ENCODE measurements at places on chromosomes 6 and 20.

DNA sequence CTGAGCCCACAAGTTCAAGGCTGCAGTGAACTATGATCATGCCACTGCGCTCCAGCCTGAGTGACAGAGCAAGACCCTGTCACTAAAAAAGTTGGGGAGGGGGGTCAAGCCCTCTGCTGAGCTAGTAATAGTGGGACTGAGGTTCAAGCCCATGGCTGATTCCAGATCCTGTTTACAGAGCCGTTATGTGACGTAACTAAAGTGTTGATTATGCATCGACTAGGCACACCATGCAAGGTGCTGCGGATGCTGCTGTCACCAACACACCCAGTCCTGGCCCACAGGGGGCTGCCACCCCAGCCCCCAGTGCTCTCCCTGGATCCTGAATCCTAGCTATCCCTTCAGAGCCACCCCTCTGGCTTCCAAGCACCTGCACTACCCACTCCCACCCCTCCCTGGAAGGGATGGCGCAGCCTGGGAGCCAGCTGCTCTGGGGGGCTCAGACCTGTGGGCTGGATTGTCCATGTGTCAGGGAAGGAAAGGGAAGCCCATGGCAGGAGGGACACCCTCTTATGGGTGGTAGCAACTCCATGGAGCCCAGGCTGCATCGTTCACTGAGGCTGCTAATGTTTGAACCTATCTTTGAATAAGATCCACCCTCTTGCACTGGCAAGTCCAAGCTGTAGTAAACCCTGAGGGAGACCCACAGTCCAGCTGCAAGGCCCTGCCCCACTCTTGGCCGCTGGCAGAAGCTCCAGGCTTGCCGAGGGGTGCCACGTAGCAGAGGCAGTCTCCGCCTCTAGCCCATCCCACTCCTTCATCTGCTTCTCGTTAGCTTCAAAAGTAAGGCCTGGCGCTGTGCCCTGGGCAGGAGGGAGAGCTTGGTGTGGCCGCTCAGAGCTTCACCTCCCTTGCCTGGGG lies 95.0 kb downstream of the SNX5 start:
- DNase-seq: peak; percentile 55
- H3K27ac ChIP-seq: peak overlapping the region; percentile 59
- no peaks in the 10 kb centered on the region for H3K36me3 ChIP-seq

DNA sequence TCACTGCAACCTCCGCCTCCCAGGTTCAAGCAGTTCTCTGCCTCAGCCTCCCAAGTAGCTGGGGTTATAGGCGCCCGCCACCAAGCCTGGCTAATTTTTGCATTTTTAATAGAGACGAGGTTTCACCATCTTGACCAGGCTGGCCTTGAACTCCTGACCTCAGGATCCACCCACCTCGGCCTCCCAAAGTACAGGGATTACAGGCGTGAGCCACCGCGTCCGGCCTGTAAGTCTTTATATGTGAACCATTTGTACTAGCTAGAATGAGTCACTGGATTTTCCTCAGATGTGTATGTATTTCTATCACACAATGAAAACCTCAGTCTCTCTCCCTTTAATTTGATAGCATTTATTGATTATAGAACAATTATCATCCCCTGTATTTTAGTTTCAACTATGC lies 34.0 kb downstream of the ITCH start:
- peaks cover 14% of the 10 kb centered on the region for H3K4me1 ChIP-seq
- no peak overlapping the region for H3K4me3 ChIP-seq
- H3K27ac ChIP-seq: no peak overlapping the region
- no peaks in the 10 kb centered on the region for H3K27me3 ChIP-seq
- DNase-seq: no peak

GRCh38 chr6:169556758-169557548 lies 144.9 kb downstream of the WDR27 start:
- H3K27ac ChIP-seq: no peak overlapping the region
- no peak for DNase-seq
- no peaks in the 10 kb centered on the region for H3K36me3 ChIP-seq
- no peaks in the 10 kb centered on the region for H3K27me3 ChIP-seq
- no peaks in the 10 kb centered on the region for H3K4me1 ChIP-seq
- no peak overlapping the region for H3K4me3 ChIP-seq

DNA sequence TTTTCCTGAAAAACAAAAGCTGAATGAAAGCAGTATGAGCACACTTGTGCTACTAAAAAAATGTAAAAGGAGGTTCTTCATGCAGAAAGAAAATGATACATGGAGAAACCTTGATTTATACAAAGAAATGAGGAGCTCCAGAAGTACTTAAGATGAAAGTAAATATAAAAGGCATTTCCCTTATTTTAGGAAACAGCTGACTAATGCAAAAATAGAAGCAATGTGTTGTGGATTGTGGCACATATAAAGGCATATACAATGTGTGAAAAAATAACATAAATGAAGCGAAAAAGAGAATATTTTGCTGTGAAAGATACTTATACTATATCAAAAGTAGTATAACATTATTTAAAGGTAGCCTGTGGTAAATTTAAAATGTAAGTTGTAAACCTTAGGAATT lies 41.2 kb upstream of the PHIP start:
- H3K4me1 ChIP-seq: no peaks in the 10 kb centered on the region
- H3K27me3 ChIP-seq: no peaks in the 10 kb centered on the region
- H3K36me3 ChIP-seq: no peaks in the 10 kb centered on the region
- no peak for DNase-seq
- no peak overlapping the region for H3K4me3 ChIP-seq
- H3K27ac ChIP-seq: no peak overlapping the region

DNA sequence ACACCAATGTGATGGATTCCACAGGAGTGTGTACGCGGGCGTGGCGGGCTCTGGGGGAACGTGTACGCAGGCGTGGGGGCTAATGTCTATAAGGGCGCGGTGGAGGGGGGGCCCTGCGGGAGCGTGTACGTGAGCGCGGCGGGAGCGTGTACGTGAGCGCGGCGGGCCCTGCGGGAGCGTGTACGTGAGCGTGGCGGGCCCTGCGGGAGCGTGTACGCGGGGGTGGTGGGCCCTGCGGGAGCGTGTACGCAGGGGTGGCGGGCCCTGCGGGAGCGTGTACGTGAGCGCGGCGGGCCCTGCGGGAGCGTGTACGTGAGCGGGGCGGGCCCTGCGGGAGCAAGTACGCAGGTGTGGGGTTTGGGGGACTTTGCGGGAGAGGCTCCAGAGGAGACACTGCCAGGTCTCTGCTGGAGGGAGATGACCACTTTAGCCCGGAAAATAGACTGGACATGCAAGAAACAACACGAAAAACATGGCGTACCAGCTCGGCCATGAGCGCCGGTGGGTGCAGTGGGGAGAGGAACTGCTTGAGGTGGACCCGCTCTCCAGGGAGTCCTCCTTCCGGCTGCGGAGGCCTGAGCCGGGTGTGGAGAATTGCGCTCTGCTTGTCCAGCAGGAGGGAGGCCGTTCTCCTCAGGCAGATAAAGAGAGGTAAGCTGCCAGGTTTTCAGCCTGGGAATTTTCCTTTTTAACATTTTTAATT lies 27.8 kb upstream of the SMOC2 start:
- no peak overlapping the region for H3K27ac ChIP-seq
- H3K4me3 ChIP-seq: no peak overlapping the region
- no peaks in the 10 kb centered on the region for H3K36me3 ChIP-seq
- peaks cover 15% of the 10 kb centered on the region for H3K4me1 ChIP-seq

DNA sequence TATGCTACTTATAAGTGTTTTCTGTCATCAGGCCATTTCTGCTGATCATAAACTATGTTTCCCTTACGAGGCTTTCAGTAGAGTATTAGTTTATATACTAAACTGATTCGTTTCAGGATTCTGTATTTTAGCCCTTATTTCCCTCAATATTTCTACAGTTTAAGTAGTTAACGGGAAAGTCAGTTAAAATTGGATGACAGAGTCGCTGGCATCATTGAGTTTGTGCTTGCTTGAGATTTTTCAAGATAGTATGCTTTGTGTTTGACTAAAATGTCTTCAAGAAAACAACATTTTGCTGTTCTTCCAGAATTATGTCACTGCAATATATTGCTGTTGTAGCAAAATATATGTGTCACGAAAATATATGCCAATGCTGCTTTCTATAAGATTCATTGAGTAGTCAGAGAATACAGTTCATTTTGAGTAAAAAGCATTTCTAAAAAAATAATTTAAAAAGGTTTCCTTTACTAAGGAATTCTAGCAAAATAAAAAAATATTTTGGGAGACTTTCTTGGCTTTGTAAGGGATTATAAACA lies 51.4 kb downstream of the NCOA7 start:
- H3K27me3 ChIP-seq: no peaks in the 10 kb centered on the region
- DNase-seq: no peak
- no peaks in the 10 kb centered on the region for H3K36me3 ChIP-seq
- H3K4me3 ChIP-seq: no peak overlapping the region
- no peaks in the 10 kb centered on the region for H3K4me1 ChIP-seq
- no peak overlapping the region for H3K27ac ChIP-seq

GRCh38 chr6:109800771-109801170 lies 109.7 kb downstream of the FIG4 start:
- H3K27me3 ChIP-seq: no peaks in the 10 kb centered on the region
- H3K36me3 ChIP-seq: peaks cover 14% of the 10 kb centered on the region
- H3K4me1 ChIP-seq: no peaks in the 10 kb centered on the region
- H3K27ac ChIP-seq: no peak overlapping the region
- no peak overlapping the region for H3K4me3 ChIP-seq

DNA sequence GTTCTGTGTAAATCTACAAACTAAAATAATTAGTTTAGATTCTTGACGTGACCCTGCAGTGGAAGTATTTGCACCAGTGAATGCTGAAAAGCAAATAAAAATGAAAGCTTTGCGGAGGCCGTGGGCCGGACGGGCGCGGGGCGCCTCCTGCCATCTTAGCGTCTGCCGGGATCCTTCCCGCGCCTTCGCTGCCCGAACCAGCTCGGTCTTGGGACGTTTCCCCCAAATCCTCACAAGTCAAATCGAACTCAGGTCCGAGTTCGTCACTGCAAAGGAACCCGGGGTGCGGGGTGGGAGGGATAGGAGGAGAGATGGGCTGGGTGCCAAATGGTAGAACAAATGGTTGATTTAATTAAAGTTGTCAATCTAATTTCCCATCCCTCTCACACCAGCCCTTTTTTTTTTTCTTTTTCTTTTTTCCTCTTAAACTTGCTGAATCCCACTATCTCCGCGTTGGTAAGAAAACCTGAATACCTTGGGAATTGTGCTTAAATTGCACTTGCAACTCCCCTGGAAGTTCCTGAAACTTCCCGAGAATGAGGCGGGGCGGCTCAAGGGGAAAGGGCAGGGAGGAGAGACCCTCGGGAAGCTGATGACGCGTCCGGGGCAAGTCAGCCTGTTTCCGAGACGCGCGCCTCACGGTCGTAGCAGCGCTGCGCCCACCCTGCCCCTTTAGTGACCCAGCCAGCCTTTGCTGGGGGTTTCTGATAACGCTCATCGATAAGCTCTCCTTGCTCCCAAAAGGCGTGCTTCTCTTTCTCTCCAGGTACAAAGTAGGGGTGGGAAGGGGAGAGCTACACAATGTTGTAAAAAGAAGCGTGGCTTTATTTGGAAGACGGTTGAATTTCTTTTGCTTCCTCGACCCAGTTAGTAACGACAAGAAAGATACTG lies 1.8 kb downstream of the GJA1 start:
- no peaks in the 10 kb centered on the region for H3K27me3 ChIP-seq
- no peaks in the 10 kb centered on the region for H3K36me3 ChIP-seq
- peak overlapping the region; percentile 67 for H3K4me3 ChIP-seq
- H3K4me1 ChIP-seq: peaks cover 10% of the 10 kb centered on the region

GRCh38 chr6:119986934-119987549 lies 637.5 kb upstream of the MAN1A1 start:
- H3K27me3 ChIP-seq: no peaks in the 10 kb centered on the region
- no peak overlapping the region for H3K27ac ChIP-seq
- no peak overlapping the region for H3K4me3 ChIP-seq
- H3K4me1 ChIP-seq: no peaks in the 10 kb centered on the region
- DNase-seq: no peak

- H3K27me3 ChIP-seq: no peaks in the 10 kb centered on the region
- no peaks in the 10 kb centered on the region for H3K36me3 ChIP-seq
- H3K27ac ChIP-seq: no peak overlapping the region
- no peak for DNase-seq
Measured at GRCh38 chr6:99187429-99187828, 162.0 kb downstream of the FAXC start.

DNA sequence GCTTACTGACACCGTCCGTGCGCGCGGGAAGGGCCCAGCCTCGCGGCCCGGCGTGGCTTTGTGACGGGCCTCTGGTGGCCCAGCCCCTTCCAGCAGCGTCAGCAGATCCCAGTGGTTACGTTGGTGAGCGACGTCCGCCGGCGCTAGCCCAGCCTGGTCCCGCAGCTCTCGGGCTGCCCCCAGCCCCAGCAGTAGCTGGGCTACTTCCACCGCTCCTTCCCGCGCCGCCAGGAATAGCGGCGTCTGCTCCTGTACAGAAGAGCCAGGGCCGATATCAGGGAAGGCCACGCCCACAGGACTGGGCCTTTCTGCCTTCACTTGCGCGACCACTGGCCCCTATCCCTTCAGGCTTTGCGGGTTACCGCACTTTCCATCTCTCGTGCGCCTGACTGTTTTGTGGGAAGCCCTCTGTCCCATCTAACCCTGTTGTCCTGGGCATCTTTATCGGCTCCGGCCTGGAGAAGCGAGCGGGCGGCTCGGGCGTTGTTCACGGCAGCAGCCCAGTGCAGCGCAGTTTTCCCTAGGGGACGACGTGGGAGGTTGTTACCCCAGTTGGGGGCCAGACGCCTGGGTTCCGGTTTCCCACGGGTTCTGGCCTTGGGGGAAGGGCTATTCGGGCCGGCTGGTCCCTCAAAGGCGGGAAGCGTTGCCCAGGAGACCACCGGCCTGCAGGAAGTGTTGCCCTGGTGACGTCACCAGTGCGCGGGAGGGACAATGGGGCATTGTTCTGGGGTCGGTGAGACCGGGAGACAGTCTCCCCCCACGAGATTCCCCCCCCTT lies 3.6 kb upstream of the GPSM3 start:
- peak; percentile 96 for DNase-seq
- peak overlapping the region; percentile 88 for H3K4me3 ChIP-seq
- peak overlapping the region; percentile 100 for H3K27ac ChIP-seq
- no peaks in the 10 kb centered on the region for H3K36me3 ChIP-seq
- peaks cover 14% of the 10 kb centered on the region for H3K4me1 ChIP-seq
- H3K27me3 ChIP-seq: no peaks in the 10 kb centered on the region

- H3K27me3 ChIP-seq: no peaks in the 10 kb centered on the region
- no peak overlapping the region for H3K4me3 ChIP-seq
- no peaks in the 10 kb centered on the region for H3K4me1 ChIP-seq
Measured at GRCh38 chr6:63295553-63296194, 24.1 kb downstream of the LGSN start.

- H3K27ac ChIP-seq: no peak overlapping the region
- H3K4me1 ChIP-seq: no peaks in the 10 kb centered on the region
- no peak overlapping the region for H3K4me3 ChIP-seq
- DNase-seq: no peak
- no peaks in the 10 kb centered on the region for H3K36me3 ChIP-seq
Measured at GRCh38 chr6:125844989-125845388, 54.2 kb downstream of the NCOA7 start.

DNA sequence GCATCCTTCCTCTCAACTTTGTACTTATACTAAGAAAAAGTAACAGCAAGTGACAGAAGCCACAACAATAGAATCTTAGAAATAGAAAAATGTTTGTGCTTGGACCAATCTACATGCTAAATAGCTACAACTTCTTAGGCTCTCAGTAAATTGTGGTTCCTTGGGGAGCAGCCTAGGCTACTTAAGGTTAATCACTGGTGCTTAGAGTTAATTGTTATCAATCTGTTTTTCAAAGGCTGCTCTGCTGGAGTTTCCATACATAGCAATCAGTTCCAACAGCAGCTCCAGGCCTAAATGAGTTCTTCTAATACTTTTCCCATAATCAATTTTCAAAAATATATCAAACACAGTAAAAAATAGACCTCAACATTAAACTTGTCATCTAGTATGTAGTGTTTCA lies 571.4 kb downstream of the EPHA7 start:
- no peak for DNase-seq
- no peaks in the 10 kb centered on the region for H3K36me3 ChIP-seq
- H3K27me3 ChIP-seq: no peaks in the 10 kb centered on the region

Measured in ascending aorta (tissue), 2 donors.